ENCODE measurements at places on chromosomes 6 and 20. TPM values are rescaled to one million over a fixed set of nuclear protein-coding genes. Genes with fewer than 3 reads are reported as not detected.

The SERINC3 gene
- total RNA-seq, result 144 TPM

The RTN4IP1 gene
- 13.1 TPM for total RNA-seq

The ARFGEF3 gene
- 0.44 TPM for total RNA-seq

The DOK5 gene
- 27.5 TPM for total RNA-seq

The DEFB124 gene
- total RNA-seq, result not detected

The KCNQ2 gene
- total RNA-seq, result not detected

The SULF2 gene
- 0.29 TPM for total RNA-seq

The FAM83D gene
- total RNA-seq, result 27.2 TPM

The C2 gene
- 2.8 TPM for total RNA-seq
